Central memory CD4-positive, alpha-beta T cell (primary cell): ENCODE measurements at places on chromosomes 12 and 14.
A peak's percentile ranks its signal among the peaks of the same experiment; 100 is the strongest.

- no peak for DNase-seq
These were observed 486.2 kb downstream of the MED13L start for GRCh38 chr12:115791331-115791730.

DNA sequence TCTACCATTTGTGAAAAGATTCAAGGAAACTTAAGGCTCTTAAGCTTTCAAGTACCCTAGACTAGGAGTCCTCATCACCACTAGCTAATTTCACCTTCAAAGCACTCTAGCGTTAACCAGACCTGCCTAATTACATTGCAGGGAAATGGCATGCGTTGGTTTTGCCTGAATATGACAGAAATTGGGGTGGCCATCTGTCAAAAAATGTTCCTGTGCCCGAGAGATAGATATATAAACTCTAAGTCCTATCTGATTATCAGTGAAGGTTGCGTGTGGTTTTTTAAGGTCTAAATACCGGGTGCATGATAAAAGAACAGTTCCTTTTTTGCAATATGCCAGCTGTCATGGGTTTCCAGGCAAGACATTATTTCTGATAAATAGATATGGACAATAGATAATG lies 48.3 kb downstream of the SPRING1 start:
- DNase-seq, result no peak

- no peak for DNase-seq
These were observed 99.1 kb upstream of the NRXN3 start for GRCh38 chr14:78071016-78071549.

DNA sequence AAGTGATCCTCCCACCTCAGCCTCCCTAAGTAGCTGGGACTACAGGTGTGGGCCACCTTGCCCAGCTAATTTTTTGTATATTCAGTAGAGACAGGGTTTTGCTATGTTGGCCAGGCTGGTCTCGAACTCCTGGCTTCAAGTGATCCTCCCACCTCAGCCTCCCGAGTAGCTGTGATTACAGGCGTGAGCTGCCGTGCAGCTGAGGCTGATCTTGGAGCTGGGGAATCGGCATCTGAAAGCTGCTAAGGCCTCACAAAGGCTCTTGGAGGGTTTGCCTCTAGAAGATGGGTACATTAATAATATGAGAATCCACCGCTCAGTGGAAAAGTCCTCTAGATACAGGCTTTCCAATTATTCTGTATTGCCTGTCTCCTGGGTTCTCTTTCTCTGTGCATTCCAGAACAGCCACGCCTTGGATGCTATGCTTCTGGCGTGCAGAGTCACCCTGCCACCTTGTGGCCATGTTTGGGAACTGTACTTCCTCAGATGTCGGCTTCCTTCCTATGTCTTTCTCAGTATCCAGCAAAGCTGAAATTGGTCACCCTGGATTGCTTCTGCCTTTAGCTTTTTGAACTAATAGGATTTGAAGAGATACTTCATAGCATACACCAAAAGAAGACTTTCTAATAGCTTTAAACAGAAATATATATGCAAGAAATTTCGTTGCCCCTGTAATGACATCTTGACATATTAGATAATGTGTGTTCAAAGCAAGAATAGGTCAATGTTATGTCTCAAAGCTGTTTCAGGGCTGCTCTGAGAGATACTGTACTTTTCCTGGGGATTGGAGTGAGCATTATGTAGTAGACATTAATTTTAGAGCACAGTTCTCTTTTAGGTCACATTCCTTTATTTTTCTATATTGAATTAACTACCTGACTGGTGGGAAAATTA lies 75.4 kb downstream of the SNAPC1 start:
- DNase-seq, result peak; percentile 65

DNA sequence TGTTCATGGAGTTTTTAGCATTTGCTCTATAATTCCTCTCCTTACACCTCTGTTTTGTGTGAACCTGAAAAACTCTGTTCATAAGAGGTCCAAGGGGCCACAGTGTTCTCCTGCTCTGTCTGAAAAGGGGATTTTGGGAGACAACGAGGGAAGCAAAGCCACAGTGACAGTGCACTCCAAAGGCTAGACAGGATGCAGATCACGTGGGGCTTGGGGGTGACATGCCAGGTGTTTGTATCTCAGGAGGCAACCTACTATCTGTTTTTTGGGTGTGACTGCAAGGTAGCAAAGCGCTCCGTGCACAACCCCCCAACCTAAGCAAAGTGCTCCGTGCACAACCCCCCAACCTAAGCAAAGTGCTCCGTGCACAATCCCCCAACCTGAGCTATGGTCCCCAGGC lies 5.1 kb upstream of the CHD4 start:
- DNase-seq, result peak; percentile 45

- peak; percentile 50 for DNase-seq
These were observed 972 bp downstream of the SAMD4A start for GRCh38 chr14:54567639-54568561.

DNA sequence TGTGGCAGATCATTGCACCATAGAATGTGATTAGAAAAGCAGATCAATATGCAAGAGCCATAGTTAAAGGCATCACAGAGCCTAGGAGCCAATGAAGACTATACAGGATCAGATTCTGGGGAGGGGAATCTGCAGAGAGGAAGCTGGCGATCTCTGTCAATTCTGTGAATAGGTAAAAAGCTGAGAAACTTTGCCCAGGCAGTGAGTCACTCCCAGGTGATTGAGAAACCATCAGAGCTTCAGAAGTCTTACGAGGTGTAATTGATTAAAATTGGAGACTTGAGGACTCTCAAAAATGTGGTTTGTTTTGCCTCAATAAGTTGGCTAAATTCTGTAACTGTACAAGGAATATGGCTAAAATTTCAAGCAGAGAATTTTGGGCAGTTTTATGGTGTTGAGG lies 41.7 kb upstream of the TSPAN11 start:
- no peak for DNase-seq

DNA sequence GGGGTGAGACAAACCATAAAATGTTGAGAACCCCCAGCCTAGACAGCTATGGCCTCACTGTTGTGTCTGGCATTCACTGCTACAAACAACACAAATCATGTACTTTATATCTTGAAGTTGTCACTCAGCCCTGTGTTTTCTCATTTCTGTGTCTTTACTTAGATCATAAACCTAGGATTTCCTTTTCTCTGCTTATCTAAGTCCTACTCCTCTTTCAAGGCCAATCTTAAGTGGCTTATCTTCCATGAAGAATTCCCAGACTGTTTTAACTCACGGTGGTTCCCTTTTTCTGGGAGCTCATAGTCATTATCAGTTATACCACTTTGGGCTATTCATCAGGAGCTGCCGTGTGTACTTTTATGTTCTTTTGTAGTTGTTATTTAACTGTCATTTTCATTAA lies 42.1 kb downstream of the FLRT2 start:
- no peak for DNase-seq

GRCh38 chr12:3929875-3930615 lies 56.8 kb upstream of the PARP11 start:
- no peak for DNase-seq

DNA sequence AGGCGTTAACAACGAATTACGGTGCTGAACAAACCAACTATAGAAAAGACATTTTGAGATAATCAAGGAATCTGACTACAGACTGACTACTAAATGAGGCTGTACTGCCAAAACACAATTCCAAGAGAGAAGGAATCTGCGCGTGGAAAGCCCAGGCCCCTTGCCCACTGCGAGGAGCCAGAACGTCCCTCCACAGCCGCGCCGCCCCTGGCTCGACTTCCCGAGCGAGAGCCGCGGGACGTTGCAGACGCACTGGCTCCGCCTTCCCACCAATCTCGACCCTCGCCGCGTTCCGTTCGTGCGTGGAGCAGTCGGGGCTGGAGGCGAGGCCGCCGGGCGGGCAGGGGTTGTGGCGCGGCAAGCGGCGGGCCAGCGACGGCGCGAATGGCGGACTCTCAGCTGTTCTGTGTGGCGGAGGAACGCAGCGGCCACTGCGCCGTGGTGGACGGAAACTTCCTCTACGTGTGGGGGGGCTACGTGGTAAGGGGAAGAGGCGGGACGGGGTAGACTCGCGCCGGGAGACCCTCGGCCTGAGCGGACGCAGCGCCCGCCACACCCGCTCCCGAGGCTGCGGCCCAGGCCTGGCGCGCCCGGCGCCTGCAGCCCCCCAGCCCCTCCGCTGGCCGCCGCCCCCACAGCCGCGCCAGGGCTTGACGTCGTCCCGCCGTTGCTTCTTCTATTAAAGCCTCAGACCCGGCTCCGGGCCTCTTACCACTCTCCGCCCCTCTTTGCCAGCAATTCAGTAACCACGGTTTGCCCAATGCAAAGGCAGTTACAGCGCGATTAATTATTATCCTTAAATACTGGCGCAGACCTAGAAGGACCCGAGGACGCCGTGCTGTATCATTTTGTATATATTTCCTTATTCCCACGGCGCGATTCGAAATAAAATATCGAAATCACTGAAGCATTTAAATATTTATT lies at the start of gene KLHDC1:
Gene KLHDC1 (plus strand): TSS at position 310 of the 924 bp plus-strand sequence. CDS start 75 bp downstream, at position 385.
- DNase-seq, result peak; percentile 78

DNA sequence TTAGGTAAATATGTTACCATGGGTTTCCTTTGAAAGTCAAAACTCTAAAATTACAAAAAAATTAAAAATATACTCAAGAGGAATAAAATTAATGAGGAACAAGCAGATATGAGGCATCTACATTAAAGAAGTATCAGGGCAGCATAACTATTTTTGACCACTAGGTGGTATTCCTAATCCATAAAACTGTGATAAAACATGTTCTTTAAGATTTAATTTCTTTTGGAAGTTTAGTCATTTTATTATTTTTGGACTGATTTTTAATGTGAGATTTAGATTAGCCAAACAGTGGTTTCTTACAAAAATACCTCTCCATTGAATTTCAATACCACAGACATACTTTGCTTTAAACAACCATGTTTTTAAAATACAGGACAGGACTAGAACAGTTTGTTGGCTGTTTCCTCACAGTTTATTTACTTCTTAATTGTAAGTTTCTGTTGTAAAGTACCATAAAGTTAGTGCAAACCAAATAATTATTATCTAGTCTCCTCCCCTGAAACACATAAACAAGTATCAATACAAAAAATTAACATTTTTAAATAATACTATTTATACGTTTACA lies 49.8 kb downstream of the NTS start:
- no peak for DNase-seq

GRCh38 chr14:65548878-65549277 lies 136.3 kb downstream of the FUT8 start:
- no peak for DNase-seq

- DNase-seq, result no peak
These were observed 53.4 kb upstream of the DACT1 start for GRCh38 chr14:58584383-58584782.

- DNase-seq, result no peak
These were observed 13.5 kb downstream of the PAPOLA start for GRCh38 chr14:96515731-96516130.

GRCh38 chr12:63870838-63871237 lies 26.3 kb downstream of the SRGAP1 start:
- no peak for DNase-seq

DNA sequence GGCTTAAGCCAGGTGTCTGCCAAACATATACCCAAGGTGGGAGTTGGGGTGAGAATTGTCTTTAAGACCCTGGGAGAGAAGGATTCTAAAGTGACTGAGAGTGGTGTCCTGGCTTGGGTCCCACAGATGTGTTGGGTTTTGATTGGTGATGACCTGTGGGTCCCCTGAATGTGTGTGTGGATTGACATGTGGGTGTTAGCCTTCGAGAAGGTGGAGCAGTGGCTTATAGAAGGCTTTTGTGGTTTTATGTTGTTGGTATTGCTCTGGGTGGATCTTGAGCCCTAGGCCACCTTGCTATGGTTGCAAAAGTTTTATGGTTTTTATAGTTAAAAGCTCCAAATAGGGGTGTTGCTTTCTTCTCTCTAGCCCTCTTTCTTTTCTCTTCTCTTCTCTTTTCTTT lies 29.7 kb downstream of the PLEKHG3 start:
- DNase-seq, result no peak
